CD4-positive, alpha-beta T cell (primary cell): ENCODE measurements at places on chromosomes 16 and 17.

DNA sequence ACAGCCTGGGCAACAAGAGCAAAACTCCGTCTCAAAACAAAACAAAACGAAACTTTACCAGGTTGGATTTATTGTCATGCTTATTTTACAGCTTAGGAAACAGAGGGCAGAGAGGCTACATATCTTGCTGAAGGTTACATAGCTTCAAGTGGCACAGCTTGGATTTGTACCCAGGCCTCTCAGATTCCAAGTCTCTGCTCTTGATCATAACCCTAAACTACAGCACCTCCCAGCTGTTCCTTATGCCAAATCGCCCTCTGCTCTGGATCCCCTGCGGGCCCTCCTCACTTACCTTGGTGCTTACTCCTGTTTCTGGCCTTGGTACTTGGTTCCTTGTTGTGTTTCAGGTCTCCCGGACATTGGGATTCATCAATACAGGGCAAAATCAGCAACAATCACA, 11.7 kb upstream of the CUEDC1 start:
- no peak for DNase-seq
- no peak overlapping the region for H3K4me3 ChIP-seq
- H3K27ac ChIP-seq, result no peak overlapping the region

DNA sequence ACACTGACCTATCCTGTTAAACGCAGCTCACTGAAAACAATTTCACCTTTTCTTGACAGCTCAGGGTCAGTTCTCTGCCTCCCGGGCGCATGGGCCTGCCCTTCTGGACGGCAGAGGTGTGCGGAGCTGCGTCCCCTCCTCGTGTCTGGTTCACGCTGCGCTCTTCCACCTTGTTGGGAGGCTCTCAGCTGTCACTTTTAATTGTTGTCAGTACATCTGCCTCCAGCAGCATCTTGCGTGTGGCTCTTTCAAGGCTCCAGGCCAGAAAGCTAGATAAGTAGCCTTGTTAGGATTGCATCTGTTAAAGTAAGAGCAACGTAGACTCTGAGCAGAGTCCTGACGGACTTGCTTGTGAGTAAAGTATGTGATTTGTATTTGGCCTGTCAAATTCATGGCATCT, 59.4 kb downstream of the MGAT5B start:
- H3K27ac ChIP-seq, result no peak overlapping the region
- DNase-seq, result no peak
- no peaks in the 10 kb centered on the region for H3K27me3 ChIP-seq
- H3K4me3 ChIP-seq, result no peak overlapping the region
- H3K4me1 ChIP-seq, result peaks cover 6% of the 10 kb centered on the region

DNA sequence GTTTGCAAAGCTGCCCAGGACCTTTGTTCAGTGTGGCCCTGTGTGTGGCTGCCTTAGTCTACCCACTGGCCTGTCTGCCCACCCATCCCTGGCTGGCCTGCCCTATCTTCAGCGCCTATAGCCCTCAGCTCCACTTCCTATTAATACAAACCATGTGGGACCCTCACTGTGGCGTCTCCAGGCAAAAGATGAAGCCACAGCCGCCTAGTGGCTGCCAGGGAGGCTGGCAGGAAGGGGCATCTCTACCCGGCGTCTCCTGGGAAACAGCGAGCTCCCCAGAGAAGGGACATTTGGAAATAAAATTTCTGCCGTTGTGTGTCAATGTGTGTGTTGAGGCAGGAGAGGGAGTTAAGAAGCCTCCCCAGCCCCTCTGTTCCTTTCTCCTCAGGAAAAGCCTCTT, 31.5 kb downstream of the NEUROD2 start:
- peaks cover 12% of the 10 kb centered on the region for H3K4me1 ChIP-seq
- no peak overlapping the region for H3K4me3 ChIP-seq
- no peak overlapping the region for H3K27ac ChIP-seq

DNA sequence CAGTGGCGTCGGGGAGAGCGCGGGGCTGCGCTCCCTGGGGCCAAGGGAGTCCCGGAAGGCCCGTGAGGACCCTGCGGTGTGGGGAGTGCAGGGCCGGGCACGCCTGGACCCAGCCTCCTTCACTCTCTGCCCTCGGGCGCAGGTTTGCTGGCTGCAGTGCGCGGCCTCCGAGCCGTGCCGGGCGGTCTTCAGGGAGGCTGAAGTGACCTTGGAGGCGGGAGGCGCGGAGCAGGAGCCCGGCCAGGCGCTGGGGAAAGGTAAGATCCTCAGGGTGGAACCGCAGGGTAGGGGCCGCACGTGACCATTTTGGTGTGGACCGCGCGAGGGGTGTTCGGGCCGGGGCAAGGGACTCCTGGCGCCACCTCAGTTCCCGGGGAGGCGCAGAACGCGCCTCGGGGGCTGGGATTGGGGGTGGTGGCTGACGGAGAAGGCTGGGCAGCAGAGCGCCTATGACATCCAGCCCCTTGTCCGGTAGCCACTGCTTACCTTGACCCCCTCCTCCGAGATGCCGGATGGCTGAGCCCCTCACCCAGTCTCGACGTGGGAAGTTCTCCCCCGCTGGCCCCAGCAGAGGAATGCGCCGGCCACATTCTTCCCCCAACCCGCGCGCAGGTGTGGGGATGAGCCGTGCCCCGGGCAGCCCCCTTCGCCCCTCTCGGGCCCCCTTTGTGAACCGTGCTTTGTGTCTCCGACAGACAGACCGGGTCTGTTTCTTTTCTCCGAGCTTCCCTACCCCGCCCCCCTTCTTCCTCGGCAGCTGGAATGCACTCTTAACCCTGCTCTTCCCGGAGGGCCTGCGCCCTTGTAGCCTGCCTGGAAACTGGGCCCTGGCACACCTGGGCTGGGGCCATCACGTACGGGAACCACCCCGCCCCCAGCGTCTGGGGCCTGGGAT, 631 bp downstream of the CDH3 start:
- H3K27ac ChIP-seq, result no peak overlapping the region
- DNase-seq, result no peak
- H3K27me3 ChIP-seq, result peaks cover 80% of the 10 kb centered on the region
- peaks cover 27% of the 10 kb centered on the region for H3K4me1 ChIP-seq
- no peaks in the 10 kb centered on the region for H3K36me3 ChIP-seq
- H3K4me3 ChIP-seq, result peak overlapping the region; percentile 38

GRCh38 chr16:66164581-66165247, 201.8 kb upstream of the CDH5 start:
- H3K27ac ChIP-seq, result no peak overlapping the region
- H3K4me3 ChIP-seq, result no peak overlapping the region
- no peak for DNase-seq
- H3K36me3 ChIP-seq, result no peaks in the 10 kb centered on the region
- no peaks in the 10 kb centered on the region for H3K4me1 ChIP-seq

- no peak overlapping the region for H3K4me3 ChIP-seq
- no peaks in the 10 kb centered on the region for H3K27me3 ChIP-seq
- no peak for DNase-seq
- H3K27ac ChIP-seq, result no peak overlapping the region
- H3K4me1 ChIP-seq, result peaks cover 37% of the 10 kb centered on the region
Measured at GRCh38 chr17:68301438-68301959, 10.2 kb downstream of the ARSG start.

GRCh38 chr16:13118091-13118490, 216.7 kb downstream of the SHISA9 start:
- no peaks in the 10 kb centered on the region for H3K4me1 ChIP-seq
- no peak overlapping the region for H3K4me3 ChIP-seq
- H3K27me3 ChIP-seq, result no peaks in the 10 kb centered on the region
- H3K36me3 ChIP-seq, result no peaks in the 10 kb centered on the region
- DNase-seq, result no peak

DNA sequence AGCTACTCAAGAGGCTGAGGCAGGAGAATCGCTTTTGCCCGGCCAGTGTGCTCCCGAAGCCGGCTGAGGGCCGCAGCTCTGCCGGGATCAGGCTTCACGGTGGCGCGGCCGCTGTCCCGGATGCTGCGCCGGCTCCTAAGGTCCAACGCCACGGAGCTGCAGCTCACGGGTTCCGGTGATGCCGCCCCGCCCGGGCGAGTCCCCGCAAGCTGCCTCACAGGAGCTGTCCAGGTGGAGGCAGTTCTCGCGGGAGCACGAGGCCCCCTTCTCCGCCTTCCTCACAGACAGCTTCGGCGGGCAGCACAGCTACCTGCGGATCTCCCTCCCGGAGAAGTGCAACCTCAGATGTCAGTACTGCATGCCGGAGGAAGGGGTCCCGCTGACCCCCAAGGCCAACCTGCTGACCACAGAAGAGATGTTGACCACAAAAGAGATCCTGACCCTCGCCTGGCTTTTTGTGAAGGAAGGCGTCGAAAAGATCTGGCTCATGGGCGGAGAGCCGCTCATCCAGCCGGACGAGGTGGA, 111.4 kb upstream of the SIAH1 start:
- H3K36me3 ChIP-seq, result no peaks in the 10 kb centered on the region
- no peak for DNase-seq
- H3K27me3 ChIP-seq, result no peaks in the 10 kb centered on the region
- no peak overlapping the region for H3K4me3 ChIP-seq
- H3K27ac ChIP-seq, result no peak overlapping the region

- no peak overlapping the region for H3K4me3 ChIP-seq
- no peaks in the 10 kb centered on the region for H3K4me1 ChIP-seq
- no peak overlapping the region for H3K27ac ChIP-seq
- H3K27me3 ChIP-seq, result no peaks in the 10 kb centered on the region
- H3K36me3 ChIP-seq, result peaks cover 64% of the 10 kb centered on the region
Measured at GRCh38 chr17:81577278-81578000, 25.3 kb upstream of the FAAP100 start.

DNA sequence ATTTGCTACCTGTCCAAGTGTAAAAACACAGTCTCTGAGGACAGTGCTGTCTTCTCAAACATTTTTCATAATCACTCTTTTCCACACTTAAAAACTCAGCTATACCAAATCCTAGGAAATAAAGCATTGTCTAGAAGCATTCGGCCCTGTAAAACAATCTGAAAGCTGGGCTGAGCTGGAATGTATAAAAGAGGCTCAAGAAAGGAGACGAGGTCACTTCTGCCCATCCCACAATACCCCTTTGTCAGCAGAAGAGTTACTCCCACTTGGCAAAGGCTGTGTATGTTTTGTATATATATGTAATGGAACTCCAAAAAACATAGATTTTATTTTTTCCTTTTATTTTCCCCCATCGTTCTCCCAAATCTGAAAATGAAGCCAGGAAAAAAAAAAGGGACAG, 43.9 kb downstream of the STH start:
- H3K4me1 ChIP-seq, result no peaks in the 10 kb centered on the region
- peaks cover 92% of the 10 kb centered on the region for H3K36me3 ChIP-seq
- no peak overlapping the region for H3K27ac ChIP-seq
- H3K27me3 ChIP-seq, result no peaks in the 10 kb centered on the region

DNA sequence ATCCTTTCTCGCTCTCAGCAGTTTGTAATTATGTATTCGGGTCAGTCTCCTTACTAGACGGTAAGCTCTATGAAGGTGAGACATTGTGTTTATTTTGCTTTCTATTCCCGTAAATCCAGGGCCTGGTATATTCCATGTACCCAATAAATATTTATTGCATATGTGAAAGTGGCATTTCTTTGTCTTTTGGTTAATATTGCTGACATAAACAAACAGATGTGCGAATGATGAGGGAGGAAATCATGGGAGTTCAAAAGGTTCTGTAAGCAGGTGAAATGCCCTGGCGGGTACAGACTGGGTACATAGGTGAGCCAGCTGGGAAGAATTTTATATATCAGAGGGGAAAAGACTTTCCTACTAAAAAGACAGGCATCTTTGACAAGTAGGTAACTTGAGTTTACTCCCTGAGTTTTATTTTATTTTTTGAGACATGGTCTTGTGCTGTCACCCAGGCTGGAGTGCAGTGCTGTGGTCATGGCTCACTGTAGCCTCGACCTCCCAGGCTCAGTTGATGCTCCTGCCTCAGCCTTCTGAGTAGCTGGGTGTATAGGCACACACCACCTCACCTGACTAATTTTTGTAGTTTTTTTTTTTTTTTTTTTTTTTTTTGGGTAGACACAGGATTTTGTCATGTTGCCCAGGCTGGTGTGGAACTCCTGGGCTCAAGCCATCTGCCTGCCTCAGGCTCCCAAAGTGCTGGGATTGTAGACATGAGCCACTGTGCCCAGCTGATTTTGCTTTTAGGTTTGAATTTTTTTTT, 5.7 kb upstream of the METTL9 start:
- peaks cover 14% of the 10 kb centered on the region for H3K4me1 ChIP-seq
- H3K27me3 ChIP-seq, result no peaks in the 10 kb centered on the region
- H3K27ac ChIP-seq, result no peak overlapping the region
- DNase-seq, result no peak
- no peak overlapping the region for H3K4me3 ChIP-seq

GRCh38 chr16:71894229-71894920, 956 bp upstream of the IST1 start:
- peak; percentile 68 for DNase-seq
- H3K4me1 ChIP-seq, result peaks cover 42% of the 10 kb centered on the region
- H3K36me3 ChIP-seq, result peaks cover 2% of the 10 kb centered on the region
- no peaks in the 10 kb centered on the region for H3K27me3 ChIP-seq
- peak overlapping the region; percentile 95 for H3K27ac ChIP-seq

DNA sequence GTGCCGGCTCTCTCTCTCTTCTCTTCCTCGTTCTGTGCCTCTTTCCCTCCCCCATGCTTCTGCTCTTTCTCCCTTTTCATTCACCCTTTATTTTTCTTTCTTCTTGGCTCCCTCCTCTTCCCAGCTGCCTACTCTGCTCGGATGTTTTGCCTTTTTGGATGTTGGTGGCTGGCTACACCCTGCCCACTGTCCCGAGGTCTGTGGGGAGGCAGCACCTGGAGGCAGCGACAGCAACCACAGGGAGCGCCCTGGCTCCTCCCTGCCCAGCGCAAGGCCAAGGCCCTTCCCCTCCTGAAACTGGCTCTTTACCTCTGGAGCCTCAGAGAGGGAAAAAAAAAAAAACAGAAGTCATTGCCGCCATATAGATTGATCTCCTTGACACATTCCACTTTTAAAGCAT, 20.0 kb downstream of the CLUAP1 start:
- peaks cover 71% of the 10 kb centered on the region for H3K36me3 ChIP-seq
- no peak overlapping the region for H3K27ac ChIP-seq
- H3K4me1 ChIP-seq, result peaks cover under 1% of the 10 kb centered on the region
- no peak for DNase-seq
- no peak overlapping the region for H3K4me3 ChIP-seq
- H3K27me3 ChIP-seq, result no peaks in the 10 kb centered on the region

DNA sequence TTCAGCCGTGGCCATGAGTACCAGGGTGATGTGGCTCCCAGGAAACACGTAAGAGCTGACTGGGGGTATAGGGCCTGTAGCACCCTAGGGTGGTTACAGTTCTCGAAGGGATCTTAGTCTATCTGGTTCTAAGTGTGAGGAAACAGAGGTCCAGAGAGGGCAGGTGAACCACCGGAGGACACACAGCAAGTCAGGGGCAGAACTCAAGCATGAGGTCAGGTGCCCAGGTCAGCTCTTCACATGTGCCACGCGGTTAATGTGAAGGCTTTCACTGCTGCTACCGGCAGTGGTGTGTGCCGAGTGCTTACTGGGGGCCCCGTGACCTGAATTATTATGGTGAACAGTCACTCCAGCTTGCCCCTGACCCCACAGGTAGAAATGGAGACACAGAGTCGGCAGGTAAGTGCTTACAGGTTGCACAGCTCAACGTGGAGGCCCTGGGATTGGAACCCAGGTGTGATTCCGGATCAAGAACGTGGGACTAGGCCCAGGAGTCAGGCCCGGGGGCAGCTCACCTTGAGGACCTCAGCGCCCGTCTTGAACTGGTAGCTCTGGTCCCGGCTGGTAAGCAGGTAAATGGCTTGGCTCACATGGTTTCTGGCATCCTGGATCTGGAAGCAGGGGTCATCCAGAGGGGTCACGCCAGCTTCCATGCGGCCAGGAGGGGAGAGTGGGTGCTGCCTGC, 3.1 kb downstream of the ROGDI start:
- peaks cover 16% of the 10 kb centered on the region for H3K36me3 ChIP-seq
- no peak overlapping the region for H3K27ac ChIP-seq
- H3K4me1 ChIP-seq, result peaks cover 24% of the 10 kb centered on the region
- H3K4me3 ChIP-seq, result no peak overlapping the region
